ENCODE measurements at places on chromosomes 6 and 20.

DNA sequence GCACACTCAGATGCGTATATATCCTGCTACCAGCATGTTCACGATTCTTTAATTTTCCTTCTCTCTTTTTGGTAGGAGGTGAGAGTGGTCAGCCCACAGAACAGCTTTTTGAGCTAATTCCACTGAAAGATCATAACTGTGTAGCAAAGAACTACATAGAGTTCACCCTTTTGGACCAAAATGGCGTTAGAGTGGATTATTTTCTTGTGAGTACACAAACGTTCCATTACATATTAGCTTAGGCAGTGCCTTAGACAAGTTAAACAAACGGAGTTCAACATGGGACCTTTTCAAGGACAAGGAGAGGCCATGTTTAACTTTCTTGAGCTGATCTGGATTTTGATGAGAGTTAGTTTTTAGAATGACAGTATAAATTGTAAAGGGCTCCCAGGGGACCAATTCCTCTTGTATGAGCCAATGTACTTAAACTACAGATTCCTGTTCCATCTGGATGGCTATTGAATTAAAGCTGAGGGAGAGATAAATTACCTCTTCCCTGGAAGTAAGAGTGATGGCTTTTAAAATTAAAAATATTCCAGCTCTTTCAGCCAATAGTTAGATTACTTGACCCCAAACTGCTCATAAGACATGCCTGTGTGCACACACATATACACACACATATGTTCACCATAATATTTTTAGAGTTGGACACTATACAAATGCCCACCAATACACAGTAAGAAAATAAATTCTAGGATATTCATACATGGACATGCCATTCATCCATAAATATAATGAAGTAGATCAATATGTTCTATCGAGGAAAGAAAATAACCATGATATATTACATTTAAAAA is 25.6 kb upstream of the ARMH2 start:
- no peak for DNase-seq

DNA sequence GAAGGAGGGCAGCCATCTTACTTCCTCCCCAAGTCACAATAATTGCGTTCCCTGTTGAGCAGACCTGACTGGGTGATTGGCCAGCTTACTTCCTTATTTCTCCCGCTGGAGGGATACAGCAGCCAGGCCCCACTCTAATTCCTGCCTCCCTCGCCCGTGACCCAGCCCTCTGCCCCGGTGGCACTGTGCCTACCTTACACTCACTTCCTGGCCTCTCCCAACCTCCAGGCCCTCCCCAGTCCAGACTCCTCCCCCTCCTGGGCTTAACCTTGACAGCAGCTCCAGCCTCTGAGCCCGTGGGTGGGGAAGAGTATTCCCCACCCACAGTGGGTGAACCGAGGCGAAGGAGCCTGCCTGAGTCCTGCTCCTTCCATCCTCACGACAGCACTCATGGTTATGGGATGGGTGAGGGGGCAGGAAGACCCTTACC is 3.0 kb downstream of the BAK1 start:
- DNase-seq = peak; percentile 39

DNA sequence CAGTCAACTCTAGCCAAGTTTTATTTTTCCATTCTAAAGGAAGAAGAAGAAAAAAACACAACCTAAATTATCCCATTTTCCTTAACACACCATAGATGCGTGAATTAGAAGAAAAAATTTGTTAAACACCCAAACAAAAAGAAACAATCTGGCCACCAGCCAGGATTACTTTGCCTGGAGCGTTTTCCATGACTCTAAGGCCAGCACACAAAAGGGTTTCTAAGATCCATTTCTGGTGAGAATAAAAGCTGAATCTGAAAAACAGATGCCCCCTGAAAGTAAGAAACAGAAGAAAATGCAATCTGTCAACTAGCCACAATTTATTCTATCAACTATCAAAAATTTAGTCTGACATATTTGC is 267.2 kb upstream of the SULF2 start:
- no peak for DNase-seq

- no peak for DNase-seq
These were observed 2.5 kb downstream of the RNF217 start for GRCh38 chr6:124964764-124965105.

DNA sequence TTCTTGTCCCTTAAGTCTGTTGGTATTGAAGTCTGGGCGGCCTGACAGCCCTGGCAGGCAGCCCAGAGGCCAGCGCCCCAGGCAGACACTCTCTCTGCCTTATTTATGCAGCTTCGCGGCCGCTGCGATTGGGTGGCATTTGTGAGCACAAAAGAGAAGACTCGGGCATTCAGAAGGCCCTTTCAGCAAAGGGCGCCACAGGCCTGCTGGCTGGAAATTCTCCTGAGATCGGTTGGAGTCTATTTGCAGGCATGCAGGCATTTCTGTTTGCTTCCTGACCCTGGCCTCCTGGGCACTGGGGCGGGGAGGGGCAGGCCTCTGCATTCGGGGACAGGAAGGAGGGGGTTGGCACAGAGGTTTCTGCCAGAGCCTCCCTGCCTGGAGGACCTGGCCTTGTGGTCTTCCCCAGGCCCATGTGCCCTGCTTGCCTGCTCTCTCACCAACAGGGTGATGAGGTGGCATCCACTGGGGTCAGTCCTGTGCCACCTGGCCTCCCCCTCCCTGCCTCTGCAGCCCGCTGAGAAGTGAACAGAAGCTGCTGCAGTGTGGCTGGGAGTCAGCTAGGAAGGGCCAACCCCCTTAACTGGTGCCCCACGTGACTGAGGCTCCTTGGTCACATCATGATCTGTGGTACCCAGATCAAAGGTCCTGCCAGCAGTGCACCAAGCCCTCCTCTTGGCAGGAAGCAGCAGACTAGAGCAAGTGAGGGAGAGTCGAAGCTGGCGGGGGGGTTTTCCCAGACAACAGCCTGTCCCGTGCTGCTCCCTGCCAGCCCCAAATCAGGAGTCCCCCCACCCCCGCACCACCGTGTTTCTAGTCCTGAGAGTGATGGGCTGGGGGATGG is 16.6 kb upstream of the CCDC167 start:
- peak; percentile 96 for DNase-seq

GRCh38 chr6:92888316-92888715 is 531.0 kb downstream of the EPHA7 start:
- no peak for DNase-seq
